ENCODE measurements at places on chromosomes 1 and 21.

GRCh38 chr1:156232201-156232894, 9.6 kb upstream of the BGLAP start:
- no peak for DNase-seq

- DNase-seq = no peak
These were observed 55.9 kb downstream of the ZBTB18 start for GRCh38 chr1:244106837-244107493.

DNA sequence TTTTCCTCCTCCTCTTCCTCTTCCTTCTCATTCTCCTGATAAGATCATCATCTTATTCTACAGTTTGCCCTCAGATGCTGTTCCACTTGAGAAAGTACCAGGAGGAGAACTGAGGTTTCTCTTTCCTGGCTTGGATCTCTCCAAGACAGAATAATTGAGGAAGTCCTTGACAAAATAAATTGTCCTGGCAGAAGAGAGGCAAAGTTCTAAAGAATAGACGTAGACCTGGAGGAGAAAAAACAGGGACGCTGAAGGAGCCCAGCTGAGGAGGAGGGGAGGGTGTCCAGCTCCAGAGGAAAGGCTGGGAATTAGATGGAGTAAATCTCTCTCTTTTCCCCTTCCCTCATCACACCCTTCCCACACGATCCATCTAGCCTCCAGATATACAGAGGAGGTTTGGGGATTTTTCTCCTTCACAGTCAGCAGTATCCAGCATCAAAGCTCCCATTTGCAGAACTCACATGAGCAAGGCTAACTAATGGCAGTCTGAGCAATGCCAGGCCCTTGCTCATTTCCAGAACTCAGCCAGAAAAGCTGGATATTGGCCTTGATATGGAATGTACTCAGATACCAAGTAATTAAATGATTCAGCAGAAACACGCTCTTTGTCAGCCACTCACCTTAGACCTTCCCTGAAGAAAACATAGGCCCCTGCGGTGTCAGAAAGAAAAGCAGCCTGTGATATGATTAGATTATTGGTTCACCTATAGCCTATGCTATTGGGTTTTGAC, 5.1 kb upstream of the GNG12 start:
- no peak for DNase-seq

DNA sequence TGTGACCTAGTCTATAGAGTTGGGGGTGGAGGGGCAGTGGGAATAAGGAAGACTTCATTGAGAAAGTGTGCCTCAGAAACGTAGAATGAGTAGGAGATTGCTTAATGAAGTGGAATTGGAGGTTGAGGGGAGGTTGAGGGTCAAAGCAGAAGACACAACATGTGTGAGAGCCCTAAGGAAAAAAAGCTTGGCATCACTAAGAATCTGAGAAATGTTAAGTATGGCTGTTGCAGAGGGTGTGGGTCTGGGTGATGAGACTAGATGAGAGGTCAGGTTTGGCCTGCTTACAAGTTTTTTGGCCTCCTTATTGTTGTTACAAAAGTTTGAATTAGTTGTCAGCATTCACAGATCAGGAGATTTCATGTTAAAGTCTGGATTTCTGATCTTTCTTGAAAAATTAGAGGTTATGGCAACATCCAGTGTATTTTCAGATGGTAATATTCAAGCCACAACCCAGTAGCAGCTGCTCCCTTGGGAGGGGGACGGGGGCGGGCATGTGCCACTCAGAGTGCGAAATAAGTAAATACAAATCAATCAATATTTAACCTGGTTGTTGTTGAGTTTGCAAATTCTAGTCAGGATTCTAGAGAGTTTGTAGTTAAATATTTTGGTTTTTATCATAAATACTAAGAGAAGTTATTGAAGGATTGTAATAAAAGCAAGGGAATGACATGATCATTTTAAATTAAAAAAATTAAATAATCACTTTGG, 4.3 kb downstream of the MAN1A2 start:
- DNase-seq = no peak

- no peak for DNase-seq
These were observed 278.2 kb downstream of the USP25 start for GRCh38 chr21:16007943-16008342.

DNA sequence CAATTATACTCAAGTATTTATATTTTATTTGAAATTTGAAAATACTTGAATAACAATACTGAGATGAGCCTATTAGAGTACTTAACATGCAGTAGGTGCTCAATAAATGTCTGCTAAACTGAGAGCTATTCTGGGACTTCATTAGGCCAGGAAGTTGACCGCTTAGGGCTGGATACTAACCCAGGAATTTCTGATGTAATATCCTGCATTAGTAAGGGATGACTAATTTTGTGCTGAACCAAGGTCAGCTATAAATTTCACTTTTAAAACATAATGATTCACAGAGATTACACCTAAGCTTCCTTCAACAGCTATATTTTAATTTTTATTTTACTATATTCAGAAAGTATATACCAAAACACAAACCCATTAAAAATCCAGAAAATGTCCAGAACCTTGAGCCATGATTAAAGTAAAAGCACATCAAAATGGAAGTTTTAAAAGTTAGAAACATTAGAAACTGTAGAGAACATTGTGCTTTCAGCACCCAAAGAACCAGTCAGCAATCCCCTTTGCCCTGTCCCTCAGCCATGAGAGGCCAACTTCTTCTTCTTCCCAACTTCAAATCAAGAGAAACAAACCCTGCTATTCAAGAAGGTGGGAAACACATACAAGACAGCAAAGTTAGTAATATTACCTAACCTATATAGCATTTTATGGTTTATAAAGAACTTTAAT, 35.4 kb downstream of the WNT2B start:
- no peak for DNase-seq

- DNase-seq = peak; percentile 40
These were observed 576 bp downstream of the SMIM12 start for GRCh38 chr1:34858901-34859445.

GRCh38 chr1:235326719-235327558, 1.0 kb downstream of the ARID4B start:
- peak; percentile 77 for DNase-seq

GRCh38 chr1:157505481-157506272, 46.6 kb downstream of the FCRL5 start:
- peak; percentile 24 for DNase-seq

DNA sequence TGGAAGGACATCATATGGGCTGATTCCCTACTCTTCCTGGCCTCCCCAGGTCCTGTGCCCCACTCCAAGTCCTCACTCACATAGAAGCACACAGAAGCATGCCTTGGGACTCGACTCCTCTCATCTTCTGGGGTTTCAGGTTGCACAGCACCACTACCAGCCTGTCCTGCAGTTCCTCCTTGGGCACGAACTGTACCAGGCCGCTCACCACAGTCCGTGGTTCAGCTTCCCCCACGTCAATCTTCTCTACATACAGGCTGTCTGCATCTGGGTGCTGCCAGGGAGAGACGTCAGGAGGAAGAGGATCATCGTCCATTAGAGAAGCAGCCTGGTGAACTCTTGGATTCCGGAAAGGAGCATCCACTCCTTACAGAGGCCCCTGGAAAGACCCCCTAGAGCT, 37.2 kb downstream of the YARS1 start:
- no peak for DNase-seq

- no peak for DNase-seq
These were observed 15.9 kb downstream of the UCK2 start for GRCh38 chr1:165843304-165843703.

DNA sequence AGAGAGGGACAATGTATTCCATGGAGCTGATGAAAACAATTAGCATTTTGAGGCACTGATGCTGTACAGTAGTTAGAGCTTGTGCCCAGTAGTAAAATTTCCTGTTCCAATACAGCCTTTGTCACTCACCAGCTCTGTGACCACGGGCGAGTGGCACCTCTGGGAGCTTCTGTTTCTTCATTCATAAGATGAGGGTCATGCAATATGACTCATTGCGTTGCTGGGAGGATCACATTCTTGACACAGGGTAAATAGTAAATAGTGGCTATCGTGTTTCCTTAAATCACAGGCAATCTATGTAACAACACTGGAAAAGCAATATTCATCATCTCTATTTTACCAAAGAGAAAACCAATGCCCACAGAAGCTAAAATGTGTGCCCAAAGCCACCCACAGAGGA, 4.5 kb upstream of the LRRC52 start:
- no peak for DNase-seq

DNA sequence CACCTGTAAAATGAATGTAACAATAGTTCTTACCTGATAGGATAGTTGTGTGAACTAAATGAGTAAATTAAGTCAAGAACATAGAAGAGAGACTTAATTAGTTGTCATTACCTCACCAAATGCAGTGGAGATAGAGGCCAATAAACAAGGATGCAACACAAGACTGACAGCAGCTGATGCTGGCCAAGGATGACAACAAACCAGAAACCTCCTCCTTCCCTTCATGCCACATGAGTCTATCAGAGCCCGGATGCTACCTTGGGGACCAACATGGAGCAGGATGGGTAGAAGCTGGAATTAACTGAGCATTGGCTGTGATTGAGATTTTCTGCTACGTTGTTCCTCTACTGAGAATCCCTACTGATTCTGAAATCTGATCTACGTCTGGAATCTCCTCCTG, 30.3 kb upstream of the USP1 start:
- no peak for DNase-seq

DNA sequence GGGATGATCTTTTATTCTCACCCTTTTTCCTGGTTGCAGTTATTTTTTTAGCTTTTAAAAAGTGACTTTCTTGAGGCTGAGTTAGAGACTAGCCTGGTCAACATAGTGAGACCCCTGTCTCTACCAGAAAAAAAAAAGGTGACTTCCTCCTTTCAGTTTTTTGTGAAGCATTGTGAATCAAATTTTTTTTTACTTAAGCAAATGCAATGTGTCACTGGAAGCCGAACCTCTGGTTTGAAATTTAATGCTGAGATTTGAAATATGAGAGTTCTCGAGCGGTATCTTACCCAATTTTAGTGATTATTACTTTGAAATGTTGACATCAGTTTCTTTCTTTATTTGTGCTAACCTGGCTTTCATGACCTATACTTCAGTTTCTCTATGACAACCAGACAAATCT, 3.6 kb downstream of the CAP1 start:
- no peak for DNase-seq

DNA sequence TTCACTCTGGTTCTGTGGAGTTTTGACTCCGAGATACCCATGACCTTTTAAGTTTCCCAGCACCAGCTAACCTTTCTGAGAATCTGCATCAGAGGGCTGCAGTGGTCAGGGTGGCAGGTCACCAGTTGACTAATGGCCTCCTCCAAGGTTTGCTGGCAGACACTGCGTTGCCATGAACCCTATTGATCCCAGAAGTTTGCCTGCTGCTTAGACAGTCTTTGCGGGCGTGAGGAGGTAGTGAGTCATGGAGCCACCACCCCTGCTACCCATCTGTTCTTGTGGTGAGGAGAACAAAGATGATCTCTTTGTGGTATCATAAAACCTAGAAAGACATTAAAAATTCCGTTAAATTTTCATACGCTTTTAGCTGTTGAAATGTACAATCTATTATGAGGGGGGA, 180.4 kb downstream of the FGGY start:
- DNase-seq = no peak

DNA sequence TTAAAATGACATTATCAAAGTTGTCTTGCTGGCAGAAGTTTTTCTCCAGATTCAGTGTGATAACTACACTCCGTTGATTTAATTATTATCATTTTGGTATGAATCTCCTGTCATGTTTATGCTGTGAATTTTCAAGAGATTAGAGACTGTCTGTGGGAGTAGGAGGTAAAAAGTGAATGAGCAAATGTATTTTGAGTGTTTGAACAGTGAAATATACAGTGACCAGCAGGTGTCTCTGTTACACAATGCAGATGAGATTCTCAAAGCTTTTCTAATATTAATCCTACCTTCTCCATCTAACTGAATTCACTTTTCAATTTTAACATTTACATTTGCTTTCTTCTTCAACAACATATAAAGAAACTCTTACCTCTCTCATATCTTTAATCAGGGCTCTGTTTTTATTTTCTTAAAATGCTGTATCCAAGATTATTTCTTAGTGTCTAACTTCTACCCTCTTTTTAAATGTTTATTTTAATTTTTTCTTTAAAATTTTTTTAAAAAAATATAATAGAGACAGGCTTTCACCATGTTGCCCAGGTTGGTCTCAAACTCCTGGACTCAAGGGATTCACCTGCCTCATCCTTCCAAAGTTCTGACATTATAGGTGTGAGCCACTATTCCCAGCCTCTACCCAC, 20.9 kb upstream of the HSPA13 start:
- DNase-seq = no peak

DNA sequence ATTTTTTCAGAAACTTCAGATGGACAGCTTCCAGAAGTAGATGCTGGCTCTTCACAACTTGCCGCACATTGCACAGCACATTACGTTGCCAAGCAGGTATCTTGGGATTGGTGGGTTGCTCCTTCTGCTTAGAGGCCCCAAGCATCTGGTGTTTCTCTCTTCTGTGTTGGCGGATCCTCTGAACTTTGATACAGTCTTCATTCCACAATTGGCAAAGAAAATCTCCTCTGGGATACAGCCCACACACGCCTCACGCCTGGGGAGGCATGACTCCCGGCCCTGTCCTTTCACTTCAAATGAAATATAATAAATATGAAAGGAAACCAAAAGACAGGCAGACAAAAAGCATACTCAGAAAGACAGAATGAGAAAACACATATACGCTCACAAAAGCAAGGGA, 72.3 kb upstream of the PPP2R5A start:
- DNase-seq = no peak

GRCh38 chr1:212699104-212699624, 476 bp downstream of the BATF3 start:
- DNase-seq = peak; percentile 56

- DNase-seq = no peak
These were observed 98.3 kb upstream of the TIAM1 start for GRCh38 chr21:31442339-31442738.

DNA sequence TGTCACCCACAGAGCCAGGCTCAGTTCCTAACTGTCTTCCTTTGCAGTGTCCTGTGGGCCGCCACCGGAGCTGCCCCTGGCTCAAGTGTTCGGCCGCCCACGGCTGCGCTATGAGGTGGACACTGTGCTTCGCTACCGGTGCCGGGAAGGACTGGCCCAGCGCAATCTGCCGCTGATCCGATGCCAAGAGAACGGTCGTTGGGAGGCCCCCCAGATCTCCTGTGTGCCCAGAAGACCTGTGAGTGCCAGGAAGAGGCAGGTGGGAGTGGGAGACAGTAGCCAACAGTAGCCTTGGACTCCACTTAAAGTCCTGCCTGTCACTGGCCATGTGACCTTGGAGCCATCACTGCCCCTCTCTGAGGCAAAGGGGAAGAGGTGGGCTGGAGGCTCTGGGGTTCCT, 16.6 kb downstream of the BCAN start:
- no peak for DNase-seq

GRCh38 chr21:38307771-38308531, 51.2 kb downstream of the KCNJ15 start:
- DNase-seq = no peak

Data from CD4-positive, alpha-beta T cell treated with Interferon alpha-2 for 1 hour (primary cell).